H7 (cell line): ENCODE measurements at places on chromosomes 6 and 20.

- DNase-seq = no peak
Observed at GRCh38 chr6:87724983-87725811, 23.2 kb upstream of the AKIRIN2 start.

DNA sequence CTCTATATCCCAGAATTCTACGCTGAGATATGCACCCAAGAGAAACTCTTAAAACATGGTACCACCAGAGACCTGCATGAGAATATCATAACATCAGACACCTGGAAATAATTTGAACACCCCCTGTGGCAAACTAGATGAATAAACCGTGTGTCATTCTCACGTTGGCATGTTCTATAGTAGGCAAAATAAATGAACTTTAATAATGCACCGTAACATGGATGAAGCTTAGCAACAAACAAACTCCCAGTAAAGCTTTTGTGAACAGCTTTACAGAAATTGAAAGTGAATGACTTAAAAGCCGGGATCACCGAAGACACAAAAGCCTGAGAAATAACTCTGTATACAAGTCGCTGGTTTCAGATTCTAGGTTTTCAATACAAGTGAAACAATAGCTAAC, 1166.8 kb upstream of the CITED2 start:
- DNase-seq = no peak

GRCh38 chr6:37942606-37943376, 123.3 kb downstream of the ZFAND3 start:
- no peak for DNase-seq

DNA sequence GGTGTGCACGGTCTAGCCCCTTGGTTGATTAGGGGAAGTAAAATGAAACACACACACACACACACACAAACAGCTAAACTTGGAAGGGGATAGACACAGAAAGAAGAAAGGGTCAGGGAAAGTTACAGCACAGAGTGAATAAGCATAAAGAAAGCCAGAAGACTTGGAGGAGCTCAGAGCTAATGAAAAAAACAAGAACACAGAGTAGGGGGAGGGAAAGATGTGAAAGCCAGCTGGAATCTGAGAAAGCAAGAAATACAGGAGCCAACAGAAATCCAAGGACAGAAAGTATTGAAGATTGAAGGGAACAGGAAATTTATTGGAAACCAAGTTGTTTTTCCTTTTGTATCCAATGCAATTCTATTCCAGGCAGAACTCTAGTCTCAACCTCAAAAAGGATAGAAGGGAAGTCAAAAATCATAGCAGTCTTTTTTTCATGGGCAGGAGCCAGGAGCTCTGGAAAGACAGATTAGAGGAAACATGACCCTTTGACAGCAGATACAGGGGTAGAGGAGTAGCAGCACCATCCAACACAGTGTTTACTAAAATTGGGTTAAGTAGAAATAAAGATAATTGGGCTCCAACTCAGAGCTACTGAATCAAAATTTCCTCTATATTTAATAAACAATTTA, 10.1 kb downstream of the HMGCLL1 start:
- DNase-seq = no peak

GRCh38 chr6:93992976-93993375, 573.6 kb upstream of the EPHA7 start:
- no peak for DNase-seq

GRCh38 chr20:47770935-47771334, 14.3 kb downstream of the SULF2 start:
- peak; percentile 68 for DNase-seq

DNA sequence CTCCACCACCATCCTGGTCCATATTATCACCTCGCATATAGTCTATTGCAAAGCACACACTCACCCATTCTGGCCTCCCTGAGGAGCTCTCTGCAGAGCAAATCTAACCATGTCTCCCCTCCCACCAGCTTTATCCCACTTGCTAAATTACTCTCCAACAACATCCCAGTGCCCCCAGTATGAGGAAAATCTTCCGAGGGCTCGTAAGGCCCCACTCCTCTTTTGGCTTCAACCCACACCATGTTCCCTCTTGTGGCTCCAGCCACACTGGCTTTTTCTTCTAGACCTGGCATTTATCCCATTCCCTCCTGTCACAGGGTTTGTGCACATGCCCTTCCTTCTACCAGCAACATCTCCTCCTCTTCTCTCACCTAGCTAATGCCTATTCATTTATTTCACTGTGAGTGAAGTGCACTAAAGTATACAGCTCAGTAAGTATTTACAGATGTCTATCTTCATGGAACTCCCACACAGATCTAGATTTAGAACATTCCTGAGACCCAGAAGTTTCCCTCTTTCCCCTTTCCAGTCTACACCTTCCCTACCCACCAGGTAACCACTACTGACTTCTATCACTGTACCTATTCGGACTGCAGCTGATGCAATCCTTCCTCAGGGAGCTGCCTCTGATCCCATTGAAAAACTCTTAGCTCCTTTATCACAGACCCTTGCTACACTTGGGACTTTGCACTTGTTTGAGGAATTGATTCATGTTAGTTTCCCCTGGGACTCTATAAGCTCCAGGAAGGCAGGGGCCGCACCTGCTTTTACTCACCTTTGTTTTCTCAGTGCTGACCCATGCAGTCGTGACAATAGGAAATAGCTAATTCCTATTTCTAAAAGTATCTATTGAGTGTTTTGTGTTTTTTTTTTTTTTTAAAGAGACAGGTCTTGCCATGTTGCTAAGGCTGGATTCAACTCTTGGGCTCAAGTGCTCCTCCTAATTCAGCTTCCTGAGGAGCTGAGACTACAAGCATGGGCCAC, 15.5 kb downstream of the MRPL14 start:
- DNase-seq = no peak

GRCh38 chr6:164741938-164742451, 567.4 kb downstream of the C6orf118 start:
- DNase-seq = peak; percentile 24

GRCh38 chr6:3811191-3811590, 38.0 kb upstream of the FAM50B start:
- no peak for DNase-seq

- no peak for DNase-seq
Observed at GRCh38 chr6:151701911-151702562, 105.4 kb upstream of the ESR1 start.

DNA sequence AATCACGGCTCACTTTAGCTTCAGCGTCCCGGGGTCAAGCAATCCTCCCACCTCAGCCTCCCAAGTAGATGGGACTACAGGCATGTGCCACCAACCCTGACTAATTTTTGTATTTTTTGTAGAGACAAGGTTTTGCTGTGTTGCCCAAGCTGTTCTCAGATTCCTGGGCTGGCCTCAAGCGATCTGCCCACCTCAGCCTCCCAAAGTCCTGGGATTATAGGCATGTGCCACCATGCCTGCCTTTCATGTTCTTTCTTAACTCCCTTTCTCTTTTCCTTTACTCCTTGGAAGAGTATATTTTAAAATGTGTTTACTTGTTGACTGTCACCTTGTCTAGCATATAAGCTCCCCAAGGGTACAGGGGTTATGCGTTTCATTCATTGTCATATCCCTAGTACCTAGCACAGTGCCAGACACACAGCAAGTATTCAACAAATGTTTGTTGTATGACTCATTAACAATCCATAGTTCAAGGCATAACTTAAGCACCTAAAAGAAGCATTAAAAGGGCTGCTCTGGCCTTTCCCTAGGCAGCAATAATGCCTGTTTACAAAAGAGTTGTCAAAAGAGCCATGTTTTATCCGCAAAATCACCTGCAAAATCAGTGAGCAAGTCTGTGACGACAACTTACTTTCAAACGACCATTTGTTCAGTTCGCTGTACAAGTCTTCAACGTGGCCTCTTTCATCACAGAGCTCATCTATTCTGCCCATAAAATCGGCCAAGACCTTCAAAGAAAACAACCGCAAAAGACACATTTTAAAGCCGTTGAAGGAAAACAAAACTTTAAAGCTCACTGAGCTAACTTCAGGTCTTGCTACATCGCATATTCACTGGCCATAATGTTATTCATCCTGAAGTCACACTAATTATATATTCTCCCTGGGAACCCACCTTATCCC, 4.6 kb downstream of the CYP24A1 start:
- no peak for DNase-seq

DNA sequence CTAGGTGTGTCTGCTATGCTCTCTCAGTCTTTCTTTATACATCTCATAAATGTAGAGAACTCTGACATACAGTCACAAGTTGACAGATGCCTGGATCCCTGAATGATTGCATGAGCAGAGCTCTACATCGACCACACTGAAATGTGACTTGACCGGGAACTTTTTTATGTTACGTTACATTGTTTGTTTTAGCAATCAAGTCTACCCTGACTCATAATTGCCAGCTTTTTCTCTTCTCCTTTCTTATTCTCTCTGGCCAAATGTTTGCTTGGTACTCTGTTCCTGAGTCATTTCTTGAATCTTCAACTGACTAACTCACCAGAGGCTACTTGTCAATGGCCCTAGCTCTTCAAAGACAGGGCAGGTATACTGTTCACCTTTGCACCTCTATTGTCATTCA, 213.6 kb upstream of the DTNBP1 start:
- DNase-seq = no peak

DNA sequence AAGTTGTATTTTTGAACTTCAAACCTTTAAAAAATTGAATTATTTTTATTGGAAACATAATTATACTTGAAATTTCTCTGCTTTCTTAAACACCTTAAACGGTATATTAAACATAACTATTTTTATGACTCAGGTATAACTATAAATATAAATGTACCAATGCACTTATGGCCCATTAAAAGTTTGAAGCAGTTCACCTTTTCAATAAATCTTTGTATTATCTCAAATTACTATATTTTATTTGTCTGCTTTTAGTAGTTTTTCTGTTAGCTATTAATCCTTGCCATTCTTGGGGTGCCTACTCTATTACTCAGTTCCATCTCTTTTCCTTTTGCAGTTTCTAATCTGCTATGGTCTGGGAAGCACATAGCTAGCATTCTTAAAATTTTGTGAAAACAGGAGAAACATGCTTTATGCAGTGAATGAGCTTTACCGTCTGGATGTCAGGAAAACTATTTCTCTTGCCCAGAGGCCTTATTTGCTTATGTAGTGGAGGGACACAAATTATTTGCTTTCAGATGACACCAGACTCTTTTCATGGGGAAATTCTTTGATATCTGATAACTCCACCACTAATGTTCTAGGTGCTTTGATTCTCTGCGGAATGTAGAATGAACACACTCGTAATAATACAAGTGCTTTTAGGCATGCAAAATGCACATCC, 378.9 kb upstream of the CITED2 start:
- DNase-seq = no peak

- no peak for DNase-seq
Observed at GRCh38 chr6:159137676-159138075, 31.5 kb upstream of the FNDC1 start.

- no peak for DNase-seq
Observed at GRCh38 chr6:87669051-87669450, 33.0 kb downstream of the AKIRIN2 start.

DNA sequence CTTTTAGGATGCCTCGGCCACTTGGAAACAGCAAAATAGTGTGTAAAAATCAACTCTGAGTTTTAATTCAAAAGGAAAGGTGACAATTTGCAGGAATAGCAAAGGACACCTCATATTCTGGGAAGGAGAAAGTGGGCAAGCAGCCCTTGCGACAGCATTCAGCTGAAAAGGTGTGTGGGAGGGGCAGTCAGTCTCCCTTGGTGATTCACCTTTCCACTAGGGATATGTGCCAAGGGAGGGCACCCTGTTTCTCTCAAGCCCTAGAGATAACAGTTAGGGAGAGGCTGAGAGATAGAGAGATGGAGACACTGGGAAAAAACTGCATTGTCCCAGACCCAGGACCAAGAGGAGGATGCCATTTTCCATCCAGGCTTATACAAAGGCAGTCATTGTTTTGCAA, 228.1 kb downstream of the EPM2A start:
- DNase-seq = no peak

- no peak for DNase-seq
Observed at GRCh38 chr20:42603655-42604054, 586.1 kb downstream of the PTPRT start.
